ENCODE measurements at places on chromosomes 16 and 17.

DNA sequence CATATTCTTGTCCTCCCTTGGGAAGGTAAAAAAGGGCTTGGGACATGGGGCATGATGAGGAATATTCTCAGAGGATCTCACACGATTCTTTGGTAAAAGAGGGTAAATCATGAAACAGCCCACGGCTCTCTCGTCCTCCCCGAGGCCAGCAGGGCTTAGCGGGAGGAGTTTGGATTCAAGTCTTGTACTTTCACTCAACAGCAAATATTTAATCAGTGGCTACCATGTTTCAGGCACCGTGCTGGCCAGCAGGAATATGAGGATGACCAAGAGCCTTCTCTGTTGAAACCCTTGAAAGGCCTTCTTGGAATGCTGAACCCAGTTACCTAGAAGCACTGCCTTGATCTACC is 8.8 kb downstream of the MAP3K14 start:
- no peak for DNase-seq

GRCh38 chr16:54446639-54447038 is 160.1 kb upstream of the IRX3 start:
- DNase-seq, result no peak

- peak; percentile 79 for DNase-seq
Observed at GRCh38 chr17:44556166-44556831, 985 bp upstream of the FZD2 start.

GRCh38 chr17:81898885-81899284 is 3.2 kb upstream of the NPB start:
- no peak for DNase-seq

DNA sequence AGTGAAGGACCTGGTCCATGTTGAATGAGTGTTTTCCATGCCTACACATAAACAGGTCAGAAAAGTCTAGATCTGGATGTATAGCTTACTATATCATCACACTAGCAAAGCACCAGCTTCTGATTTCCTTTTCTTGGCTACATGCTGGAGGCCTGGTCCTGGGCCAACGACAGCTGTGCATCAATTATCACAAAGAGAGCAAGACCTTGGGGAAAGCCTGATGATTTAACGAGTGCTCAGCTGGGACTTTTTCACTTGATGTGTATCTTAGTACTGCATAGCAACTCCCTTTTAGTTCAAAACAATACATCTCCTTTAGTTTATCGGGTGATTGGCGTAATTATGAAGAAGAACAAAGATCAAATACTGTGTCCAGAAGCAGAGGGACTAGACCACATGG is 358.2 kb downstream of the KIF2B start:
- DNase-seq, result no peak

DNA sequence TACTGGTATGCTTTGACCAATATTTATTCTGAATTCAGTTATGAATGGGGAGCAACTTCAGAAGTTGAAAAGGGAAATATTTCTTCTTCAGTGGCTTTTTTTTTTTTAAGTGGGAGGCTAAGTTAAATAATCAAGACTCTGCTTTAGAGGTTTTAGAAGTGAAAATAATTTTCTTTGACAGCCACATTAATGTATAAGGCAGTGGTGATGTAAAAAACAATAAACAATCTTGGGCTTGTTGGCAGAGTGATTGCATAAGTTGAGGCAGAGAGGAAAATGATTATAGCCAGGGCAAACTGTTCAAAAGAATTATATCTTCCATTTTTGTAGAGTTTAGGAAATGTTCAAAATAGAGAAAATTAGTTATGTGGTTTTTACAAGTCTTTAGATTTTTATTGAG is 5.4 kb upstream of the KRT12 start:
- DNase-seq, result no peak

DNA sequence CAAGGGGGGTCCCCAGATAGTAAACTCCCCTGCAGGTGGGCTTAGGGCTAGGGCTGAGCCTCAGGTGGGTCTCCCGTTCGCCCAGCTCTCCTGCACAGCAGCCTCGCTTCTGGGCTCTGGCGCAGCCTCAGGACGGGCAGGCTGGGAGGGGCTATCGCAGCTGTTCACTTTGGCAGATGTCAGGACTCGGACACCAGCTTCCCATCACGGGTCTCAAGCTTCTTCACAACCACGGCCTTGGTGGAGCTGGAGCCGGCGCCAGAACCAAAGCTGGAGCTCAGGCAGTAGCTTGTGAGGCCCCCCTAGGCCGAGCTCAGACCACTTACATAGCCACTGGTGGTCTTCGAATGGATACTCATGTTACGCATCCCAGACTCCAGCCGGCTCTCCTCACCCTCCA is 26.0 kb downstream of the CLEC3A start:
- no peak for DNase-seq

GRCh38 chr17:28700830-28701492 is 10.7 kb downstream of the PROCA1 start:
- DNase-seq, result no peak

GRCh38 chr16:66553223-66553622 is 847 bp downstream of the CKLF start:
- DNase-seq, result no peak

All from T47D (cell line).